ENCODE measurements at places on chromosomes 1 and 21.

DNA sequence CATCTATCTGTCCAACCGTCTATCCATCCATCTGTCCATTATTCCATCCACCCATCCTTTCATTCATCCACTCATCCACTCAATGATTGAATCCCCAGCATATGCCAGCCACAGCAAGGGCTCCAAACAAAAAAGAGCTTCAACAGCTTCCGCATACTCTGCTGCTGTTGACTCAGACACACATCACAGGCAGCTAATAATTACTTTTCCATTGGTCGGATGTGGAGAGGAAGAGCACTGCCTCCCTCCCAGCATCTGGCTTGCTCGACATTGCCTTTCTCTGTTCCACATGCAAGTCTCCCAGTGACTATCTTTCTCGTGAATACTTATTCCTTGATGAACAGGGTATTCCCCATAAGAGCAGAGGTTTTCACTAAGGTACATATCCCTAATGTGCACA lies 176.5 kb downstream of the HIVEP3 start:
- DNase-seq: no peak

DNA sequence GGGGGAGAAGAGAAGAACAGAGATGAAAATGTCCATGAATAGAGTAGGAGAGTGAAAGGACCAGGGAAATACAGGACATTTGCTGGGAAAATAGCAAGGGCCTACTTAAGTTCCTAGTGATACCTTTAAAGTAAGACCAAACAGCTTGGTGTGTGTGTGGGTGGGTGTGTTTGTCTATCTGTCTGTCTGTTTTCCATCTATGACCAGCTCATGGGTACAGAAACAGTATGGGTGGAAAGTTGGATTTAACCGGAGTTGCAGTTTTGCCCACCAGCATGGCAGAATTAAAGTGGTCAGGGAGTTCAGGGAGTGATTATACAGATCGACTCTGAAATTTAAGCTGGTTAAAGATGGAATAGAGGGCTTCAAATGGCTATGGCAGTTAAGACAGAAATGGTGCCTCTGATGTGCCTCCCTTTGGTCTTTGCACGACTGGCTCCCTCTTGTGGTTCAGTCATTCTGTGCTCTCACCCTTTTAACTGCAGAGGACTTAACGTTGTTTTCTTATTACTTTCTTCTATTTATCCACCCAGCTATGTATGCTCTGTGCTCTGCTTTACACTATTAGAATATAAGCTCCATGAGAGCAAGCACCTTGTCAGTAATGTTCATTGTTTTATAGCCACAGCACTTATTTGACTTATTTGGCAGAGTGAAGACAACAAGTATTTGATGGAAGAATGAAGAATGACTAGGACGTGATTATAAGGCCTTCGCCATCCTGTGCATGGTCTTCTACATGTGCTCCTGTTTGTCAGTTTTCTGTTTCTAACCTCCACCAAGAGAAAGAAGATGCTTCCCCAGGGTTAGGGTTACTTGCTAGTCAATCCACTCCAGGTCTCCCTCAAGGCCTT lies 72.7 kb upstream of the AK4 start:
- DNase-seq: peak; percentile 44

GRCh38 chr1:81756872-81757271 lies 43.9 kb upstream of the ADGRL2 start:
- DNase-seq: no peak

GRCh38 chr1:56399795-56400194 lies 179.6 kb downstream of the PLPP3 start:
- no peak for DNase-seq

DNA sequence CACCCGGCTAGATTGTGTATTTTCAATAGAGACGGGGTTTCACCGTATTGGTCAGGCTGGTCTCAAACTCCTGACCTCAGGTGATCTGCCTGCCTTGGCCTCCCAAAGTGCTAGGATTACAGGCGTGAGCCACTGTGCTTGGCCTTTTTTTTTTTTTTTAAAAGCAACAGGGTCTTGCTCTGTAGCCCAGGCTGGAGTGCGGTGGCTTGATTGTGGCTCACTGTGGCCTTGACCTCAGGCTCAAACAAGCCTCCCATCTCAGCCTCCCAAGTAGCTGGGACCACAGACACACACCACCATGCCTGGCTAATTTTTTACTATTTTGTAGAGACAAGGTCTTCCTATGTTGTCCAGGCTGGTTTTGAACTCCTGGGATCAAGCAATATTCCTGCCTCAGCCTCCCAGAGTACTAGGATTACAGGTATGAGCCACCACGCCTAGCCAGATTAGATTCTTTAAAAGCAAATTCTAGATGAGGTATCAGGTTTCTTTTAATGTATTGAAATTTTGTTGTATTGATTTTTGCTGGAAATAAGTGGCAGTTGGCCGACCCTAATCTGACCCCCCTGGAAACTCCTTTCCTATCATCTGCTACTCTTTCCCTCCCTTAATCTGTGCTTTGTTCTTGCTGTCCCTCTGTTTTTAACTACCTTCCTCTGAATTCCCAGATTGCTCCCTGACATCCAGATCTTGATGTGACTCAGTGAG lies 26.6 kb downstream of the ZFYVE9 start:
- DNase-seq: no peak

- DNase-seq: no peak
Measured at GRCh38 chr1:9761855-9762254, 61.9 kb downstream of the CLSTN1 start.

DNA sequence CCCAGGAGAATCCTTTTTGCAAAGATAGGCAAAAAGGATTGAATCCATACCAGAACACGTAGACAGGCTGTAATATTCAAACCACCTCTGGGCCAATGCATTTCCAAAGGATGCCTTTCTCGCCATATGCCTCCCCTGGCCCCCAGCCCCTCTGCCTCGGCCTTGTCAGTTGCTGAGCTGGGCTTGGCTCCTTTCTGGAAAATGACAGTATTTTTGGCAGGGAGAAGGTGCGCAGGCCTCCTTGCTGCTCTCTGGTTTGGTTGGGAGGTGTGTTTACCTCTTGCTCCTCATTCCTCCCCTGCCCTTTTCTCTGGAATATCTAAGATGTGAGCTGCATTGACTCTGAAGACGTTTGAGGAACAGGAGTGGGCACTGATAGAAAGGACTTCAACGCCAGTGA lies 26.0 kb upstream of the CNTN2 start:
- DNase-seq: no peak

- DNase-seq: no peak
Measured at GRCh38 chr1:16903054-16903453, 7.3 kb downstream of the RNU1-2 start.

GRCh38 chr1:56686169-56686568 lies 41.1 kb downstream of the PRKAA2 start:
- DNase-seq: no peak

DNA sequence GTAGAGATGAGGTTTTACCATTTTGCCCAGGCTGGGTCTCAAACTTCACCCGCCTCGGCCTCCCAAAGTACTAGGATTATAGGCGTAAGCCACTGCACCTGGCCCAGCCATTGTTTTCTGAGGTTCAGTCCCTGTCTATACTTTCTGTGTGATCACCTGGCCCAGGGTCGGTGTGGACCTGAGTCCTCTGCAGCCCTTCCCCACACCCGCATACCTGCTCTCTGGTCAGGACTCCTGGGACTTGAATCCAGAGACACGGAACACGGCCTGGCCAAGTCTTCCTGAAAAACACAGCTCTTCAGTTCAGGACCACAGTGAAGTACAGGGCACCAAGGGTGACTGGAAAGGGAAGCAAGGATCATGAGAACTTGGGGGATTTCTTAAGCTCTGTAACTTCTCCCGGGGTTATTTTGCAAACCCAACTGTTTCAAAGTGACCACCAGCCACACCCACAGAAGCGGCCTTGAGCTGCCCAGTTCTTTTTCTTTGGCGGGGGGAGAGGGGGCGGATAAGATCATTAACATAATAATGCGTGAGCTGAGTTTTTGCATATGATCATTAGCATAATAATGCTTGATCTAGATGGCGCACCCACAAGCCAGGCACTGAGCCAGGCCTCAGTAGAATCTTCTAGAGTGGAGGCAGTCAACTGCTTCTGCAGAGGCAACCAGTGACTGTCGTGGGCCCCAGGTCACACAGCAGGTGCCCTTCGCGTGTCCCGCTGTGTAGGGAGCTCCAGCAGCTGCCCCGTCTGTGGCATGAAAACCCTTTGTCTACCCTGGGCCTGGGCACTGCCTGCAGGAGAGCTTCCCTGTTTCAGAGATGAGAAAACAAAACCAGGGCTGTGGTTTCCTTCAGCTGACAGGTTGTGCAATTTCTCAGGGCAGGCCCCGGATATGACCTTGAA lies 1.7 kb upstream of the NADK start:
- no peak for DNase-seq

DNA sequence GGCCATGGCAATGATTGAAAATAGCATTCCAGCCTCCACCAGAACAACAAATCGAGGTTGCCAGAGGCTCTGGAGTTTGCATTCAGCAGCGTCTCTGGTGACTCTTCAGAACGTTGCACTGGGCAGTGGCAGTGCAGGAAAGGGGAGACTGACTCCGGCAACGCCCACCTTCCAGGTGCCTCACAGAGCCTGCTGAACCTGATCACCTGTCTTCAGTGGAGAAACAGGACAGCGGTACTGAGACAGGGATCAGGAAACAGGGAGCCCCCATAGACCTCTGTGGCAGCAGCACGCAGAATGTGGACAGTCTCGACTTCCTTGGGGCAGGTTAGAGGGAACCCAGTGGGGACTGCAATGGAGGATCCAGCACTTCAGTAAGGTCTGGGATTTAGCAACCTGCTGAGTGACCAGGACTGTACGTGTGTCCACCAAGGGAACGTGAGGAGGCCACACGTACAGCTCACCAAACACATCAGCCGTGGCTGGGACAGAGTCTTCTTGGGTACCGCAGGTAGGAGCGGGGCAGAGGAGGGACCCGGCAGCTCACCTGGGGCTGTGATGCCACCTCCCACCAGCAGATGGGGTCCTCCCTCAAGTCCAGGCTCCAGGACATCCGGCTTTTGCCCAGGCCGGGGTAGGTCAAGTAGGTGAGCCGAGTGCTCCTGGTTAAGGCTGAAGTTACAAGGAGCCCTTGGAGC lies 128.6 kb downstream of the PRDM2 start:
- DNase-seq: no peak

DNA sequence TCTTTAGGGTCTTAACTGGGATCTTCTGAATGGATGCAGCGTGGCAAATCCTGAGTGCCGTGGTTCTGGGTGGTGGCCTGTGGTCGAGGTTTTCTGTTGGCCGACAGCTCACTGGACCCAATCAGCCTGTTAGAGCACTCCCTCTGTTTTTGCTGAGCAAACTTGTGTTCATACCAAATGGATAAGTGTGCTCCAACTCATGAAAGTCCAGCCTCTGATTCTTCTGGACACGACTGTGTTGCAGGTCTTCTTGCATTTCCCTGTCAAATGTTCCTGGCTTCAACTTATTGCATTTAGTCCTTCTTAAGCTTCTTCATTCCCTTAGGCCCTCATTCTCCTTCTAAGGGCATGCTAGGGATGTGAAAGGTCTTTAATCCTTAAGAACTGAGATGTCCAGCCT lies 63.7 kb downstream of the AJAP1 start:
- DNase-seq: no peak

- peak; percentile 72 for DNase-seq
Measured at GRCh38 chr21:43646550-43647260, 12.6 kb downstream of the HSF2BP start.

DNA sequence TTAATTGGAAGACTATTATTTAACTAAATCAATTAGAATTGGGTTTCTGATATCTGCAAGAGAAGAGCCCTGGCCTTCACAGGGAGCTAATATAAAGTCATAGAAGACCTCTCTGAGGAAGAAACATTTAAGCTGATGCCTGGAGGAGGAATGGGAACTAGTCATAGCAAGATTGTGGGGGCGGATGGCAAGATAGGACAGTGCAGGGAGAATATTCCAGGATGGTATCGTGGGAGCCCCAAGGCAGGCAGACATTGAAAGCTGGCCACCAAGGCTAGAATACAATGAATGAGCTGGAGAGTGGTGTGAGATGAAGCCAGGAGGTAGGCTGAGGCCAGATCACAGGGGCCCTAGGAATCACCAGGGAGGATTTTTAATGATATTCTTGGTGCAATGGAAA lies 20.8 kb upstream of the MYSM1 start:
- no peak for DNase-seq

DNA sequence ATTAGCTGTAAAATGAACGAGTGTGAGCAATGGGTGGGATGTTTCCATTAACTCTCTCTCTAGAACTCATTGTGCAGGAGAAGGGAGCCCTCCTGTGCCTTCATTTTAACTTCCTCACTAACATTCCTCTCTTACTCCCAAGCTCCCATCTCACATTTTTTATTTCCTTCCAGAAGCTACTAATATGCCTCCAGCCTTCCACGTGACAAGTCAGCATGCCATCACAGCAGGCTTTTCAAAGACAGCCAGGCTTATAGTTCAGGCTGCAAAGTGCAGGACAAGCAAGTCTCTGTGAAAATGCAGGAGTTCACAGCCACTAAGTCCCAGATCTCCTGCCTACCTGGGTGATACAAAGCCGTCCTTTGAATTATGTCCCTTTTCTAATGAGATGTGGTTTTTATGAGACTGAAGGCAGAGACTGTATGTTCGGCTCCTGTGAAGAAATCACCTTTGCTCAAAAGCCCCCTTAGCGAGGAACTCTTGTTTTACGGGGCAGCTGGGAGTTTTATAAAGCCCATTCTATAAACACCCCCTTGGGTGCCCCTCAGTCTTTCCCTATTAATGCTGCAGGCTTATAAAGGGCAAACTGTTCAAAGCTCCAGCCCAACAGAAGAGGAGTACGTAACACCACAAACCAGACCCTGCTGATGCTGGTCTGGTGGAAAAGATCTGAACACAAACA lies 14.8 kb upstream of the ANGPTL7 start:
- no peak for DNase-seq

DNA sequence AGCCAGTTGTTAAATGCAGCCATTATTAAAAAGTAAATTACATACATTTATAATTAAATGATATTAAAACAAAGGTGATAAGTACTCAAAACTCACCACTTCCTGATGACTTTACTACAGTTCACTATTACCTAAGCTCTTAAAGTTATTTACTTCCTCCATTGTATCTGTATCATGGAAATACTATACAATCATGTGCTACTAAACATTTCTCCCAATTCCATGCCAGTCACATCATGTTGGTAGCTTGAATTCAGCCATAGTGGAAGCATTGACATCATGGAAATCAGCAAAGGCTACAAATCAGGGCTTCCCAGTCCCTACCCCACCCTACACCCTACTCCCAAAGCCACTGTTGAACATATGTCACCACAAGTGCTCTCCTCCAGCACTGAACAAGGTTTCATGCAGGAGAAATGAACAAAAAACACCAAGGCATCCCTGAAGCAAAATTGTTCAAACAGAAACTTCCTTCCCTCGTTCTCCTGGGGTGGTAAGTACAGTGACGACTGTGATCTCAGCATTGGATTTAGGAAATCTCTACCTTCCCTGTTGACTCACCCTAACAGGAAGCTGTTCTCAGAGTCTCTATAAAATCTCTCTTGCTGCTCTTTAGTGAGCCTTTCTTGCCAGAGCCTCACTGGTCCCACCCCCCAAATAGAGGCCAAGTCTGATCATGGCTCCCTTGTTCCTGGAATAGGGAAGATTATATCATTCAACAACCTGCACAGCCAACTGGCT lies 12.7 kb downstream of the VSIG8 start:
- no peak for DNase-seq
